ENCODE measurements at places on chromosomes 7 and 10.

DNA sequence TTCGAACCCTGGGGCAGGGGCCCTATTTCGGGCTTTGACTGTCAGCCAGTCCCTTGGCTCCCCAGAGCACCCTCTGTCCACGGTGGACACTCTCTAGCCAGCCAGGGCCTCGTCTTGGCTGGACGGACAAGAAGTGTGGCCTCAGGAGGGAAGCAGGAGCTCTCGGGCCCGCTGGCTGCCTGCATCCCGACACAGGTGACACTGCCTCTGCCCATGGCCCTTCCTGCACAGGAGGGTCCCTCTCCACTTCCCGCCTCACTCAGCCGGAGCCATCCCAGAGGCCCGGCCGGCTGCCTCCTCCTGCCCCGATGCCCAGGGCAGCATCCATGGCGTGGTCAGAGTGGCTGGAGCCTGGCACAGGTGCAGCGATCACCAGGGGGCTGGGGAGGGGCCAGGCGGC is 7.9 kb downstream of the ADGRA1 start:
- DNase-seq = no peak

- DNase-seq = peak; percentile 31
Observed at GRCh38 chr10:119517235-119518141, 25.0 kb downstream of the RGS10 start.

GRCh38 chr10:14068601-14069250 is 262.0 kb downstream of the FRMD4A start:
- DNase-seq = no peak

GRCh38 chr7:7188091-7188490 is 5.7 kb downstream of the C1GALT1 start:
- no peak for DNase-seq

- no peak for DNase-seq
Observed at GRCh38 chr10:48474765-48475365, 130.0 kb downstream of the ARHGAP22 start.

DNA sequence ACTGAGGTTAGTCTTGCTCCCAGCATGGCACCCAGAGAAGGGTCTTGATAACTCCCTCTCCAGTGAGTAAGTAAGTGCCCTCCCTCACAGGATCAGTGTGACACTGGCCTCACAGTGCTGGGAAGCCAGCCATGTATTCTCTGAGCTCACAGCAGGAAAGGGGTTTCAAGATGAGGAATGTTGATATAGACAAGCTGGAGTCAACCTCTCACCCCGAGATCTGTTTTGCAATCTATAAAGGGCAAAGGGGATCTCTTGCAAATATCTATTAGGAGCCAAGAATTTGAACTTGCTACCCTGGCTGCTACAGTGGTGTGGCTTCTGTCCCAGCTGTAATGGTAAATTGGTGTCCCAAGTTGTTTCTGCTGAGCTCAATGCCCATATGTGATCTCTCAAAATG is 70.2 kb upstream of the ADAM12 start:
- no peak for DNase-seq

GRCh38 chr10:114393886-114394285 is 10.4 kb downstream of the AFAP1L2 start:
- DNase-seq = no peak

DNA sequence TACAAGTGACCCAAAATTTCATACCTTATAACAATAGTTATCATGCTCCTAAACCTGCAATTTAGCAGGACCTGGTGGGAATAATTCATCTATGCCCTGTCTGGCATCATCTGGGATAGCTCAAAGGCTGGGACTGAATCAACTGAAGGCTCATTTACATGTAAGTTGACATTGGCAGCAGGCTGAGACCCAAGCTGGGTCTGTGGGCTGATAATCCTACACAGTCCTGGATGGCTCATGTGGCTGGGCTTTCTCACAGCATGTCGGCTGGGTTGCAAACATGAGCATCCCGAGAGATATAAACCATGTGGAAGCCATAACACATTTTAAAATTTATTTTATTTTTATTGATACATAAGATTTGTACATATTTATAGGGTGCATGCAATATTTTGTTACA is 19.5 kb upstream of the ABCB5 start:
- DNase-seq = no peak

- DNase-seq = no peak
Observed at GRCh38 chr7:139651914-139652313, 125.9 kb downstream of the HIPK2 start.

- DNase-seq = no peak
Observed at GRCh38 chr10:78600740-78601139, 468.0 kb upstream of the ZMIZ1 start.

DNA sequence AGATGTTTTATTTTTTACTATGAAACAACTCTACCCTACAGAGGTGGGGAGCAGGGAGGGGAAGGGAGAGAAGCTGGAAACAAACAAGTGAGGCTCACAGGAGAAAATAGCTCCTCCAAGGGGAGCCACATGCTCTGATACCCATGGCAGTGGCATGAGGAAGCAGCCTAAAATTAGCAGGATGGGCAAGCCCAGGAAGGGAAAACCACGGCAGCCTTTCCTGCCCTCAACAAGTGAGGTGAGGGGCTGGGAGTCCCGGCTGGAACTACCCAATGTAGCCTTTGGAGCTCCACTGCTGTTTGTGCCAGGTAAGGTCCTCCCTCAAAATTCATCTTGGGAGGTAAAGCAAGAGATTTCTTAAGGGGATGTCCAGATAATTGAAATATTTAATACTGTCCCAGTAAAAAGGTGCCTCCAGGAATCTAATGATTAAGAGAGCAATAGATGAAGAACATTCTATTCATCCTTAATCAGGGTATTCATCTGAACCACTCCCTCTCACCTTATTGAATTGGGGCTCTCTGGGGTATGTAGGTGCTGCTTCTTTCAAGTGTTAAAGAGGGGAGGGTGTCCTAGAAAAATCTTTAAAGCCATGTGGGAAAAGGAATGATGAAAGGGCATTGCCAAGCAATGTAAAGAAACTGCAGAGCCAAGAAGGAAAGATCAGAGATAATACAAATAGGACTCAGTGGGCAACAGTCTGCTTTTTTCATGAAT is 12.8 kb upstream of the HERC4 start:
- no peak for DNase-seq

DNA sequence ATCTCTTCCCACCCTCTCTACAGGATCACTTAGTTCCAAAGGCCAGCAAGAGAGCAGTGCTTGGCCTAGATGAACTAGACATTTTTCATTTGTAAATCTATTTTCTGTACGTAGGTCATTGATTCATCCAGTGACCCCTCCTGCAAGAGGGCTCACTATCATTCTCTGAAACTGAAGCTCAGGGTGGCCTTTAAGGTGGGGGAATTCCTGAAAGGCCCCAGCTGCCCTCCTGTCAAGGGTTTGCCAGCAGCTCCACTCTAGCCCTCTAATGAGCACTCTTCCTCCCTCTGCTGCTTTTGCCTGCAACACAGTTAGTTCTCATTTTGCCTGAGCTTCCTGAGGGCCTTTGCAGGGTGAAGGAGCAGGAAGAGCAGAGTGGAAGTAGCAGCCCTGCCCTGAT is 41.2 kb downstream of the LRRC18 start:
- no peak for DNase-seq

- DNase-seq = no peak
Observed at GRCh38 chr7:48140001-48140681, 31.1 kb upstream of the ABCA13 start.

DNA sequence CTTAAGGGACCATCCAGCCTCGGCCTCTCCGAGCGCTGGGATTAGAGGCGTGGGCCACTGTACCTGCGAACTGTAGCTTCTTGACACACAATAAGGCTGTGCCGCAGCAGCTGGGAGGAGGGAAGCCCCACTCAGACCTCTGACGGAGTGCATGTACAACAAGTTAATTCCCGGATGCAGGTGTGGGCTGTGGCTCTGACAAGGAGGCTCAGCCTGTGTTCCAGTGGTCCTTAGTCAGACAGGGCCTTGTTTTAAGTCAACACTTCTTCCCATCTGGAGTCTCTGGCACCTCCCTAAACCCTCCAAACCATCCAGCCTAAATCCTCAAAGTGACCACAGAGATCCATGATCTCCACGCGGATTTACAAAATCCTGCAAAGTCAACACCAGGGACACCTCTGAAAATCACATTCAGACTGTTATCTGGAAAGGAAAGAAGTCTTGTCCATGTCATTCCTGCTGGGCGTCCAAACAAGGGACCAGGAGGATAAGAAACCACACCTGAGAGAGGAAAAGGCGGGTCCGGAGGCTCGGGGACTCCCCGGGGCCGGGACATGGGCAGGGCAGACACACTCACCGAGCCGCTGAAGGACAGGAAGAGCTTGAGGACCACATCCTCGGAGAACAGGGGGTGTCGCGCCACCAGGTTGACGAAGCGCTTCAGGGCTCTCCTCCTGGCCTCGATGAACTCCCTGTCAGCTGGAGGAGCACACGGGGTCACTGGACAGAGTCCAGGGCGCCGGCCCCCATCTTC is 29.4 kb downstream of the NUDT1 start:
- no peak for DNase-seq

DNA sequence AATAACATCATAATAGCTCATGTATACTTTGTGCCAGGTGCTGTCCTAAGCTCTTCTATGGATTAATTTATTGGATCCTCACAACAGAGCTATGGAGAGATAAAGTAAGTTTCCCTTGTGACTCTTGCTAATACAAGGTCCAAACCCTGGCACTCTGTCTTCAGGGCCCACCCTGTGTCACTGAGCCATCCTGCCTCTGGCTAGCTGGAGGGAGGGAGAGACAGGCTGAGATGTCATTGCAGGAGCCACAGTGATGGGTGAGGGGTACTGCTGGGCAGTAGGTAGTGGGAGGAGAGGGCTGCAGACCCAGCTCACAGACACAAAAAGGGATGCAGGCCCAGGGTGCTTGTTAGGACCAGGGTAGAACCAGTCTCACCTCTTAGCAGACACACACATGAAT is 16.9 kb downstream of the GCK start:
- no peak for DNase-seq

- no peak for DNase-seq
Observed at GRCh38 chr10:108515821-108516220, 1351.3 kb upstream of the SORCS1 start.

DNA sequence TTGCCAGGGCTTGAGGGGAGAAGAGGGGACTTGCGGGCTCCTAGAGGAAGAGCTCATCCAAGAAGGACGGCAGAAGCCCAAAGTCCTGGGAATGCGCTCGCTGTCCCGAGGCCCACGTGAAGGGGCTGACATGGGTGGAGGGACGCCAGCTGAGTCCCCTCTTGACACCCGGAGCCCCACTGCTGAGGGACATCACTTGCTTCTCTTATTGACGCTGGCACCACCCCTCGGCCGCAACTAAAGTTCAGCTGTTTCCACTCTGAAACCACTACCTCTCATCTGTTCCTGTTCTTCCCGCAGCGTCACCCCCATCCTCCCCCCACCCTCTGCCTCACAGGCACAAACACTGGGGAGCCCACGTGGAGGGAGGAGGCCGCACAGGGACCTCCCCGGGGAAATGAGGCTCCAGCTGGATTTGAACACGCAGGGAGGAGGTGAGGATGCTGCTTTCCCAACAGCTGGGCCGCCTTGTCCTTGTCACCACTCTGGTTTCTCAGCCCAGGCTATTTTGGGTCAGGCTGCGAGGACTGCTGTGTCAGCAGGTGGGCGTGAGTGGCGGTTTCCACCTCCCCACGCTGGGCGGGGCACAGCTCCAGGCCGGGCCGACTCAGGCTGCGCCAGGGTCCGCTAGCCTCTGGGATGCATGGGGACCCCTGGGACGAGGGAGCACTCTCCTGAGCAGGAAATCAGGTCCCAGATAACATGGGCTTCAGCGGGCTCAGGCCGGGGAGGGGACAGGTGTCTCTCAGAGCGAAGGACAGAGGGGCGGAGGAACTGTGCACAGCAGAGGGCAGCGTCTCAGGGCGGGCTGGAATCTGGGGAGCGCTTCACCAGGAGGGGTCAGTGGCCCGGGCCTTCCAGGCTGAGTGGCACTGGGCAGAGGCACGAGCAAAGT is 156.3 kb downstream of the ZNF248 start:
- DNase-seq = no peak
